Coronary artery (tissue), 2 donors: ENCODE measurements at places on chromosomes 5 and 9.

- DNase-seq: no peak
Observed at GRCh38 chr9:5560443-5561100, 50.2 kb downstream of the PDCD1LG2 start.

- no peak for DNase-seq
Observed at GRCh38 chr5:73678322-73678740, 52.3 kb downstream of the ARHGEF28 start.

- no peak for DNase-seq
Observed at GRCh38 chr5:140725799-140726471, 25.7 kb downstream of the ZMAT2 start.

DNA sequence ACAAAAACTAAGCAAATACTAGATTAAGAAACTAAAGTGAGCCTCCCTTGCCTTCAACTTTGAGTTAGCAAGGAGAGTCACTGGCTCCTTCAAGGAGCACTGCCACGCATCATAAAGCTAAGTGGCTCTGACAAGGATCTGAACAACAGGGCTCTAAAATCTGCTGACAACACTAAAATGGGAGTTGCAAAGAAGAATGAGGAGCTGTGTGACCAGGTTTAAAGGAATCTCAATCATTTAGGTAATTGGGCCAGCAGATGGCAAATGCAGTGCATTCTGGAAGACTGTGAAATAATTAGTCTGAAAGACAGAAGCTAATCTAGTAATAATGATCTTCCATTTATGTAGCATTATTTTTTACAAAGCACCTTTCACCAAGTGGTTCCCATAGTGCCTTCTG lies 297.0 kb upstream of the TAS2R1 start:
- no peak for DNase-seq

GRCh38 chr9:124855944-124856765 lies 2.9 kb downstream of the WDR38 start:
- peak; percentile 72 for DNase-seq

DNA sequence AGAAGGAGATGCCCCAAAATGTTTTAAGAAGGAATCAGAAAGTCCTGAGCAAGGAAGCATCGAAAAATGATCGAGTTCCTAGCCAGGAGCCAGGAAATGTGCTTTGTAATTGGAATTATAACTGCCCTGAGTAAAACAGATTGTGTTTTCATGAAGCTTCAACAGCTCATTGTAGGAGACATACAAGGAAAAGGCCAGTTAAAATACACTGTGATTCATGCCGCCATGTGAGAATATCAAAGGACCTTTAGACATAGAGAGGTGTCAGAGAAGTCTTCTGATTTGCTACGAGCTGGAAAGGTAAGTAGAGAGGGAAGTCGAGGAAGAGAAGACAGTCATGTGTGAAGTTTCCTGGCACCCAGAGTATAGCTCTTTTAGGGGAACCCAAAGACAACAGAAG lies 60.9 kb downstream of the NR3C1 start:
- no peak for DNase-seq

- DNase-seq: no peak
Observed at GRCh38 chr5:75651575-75652238, 40.5 kb downstream of the ANKDD1B start.

DNA sequence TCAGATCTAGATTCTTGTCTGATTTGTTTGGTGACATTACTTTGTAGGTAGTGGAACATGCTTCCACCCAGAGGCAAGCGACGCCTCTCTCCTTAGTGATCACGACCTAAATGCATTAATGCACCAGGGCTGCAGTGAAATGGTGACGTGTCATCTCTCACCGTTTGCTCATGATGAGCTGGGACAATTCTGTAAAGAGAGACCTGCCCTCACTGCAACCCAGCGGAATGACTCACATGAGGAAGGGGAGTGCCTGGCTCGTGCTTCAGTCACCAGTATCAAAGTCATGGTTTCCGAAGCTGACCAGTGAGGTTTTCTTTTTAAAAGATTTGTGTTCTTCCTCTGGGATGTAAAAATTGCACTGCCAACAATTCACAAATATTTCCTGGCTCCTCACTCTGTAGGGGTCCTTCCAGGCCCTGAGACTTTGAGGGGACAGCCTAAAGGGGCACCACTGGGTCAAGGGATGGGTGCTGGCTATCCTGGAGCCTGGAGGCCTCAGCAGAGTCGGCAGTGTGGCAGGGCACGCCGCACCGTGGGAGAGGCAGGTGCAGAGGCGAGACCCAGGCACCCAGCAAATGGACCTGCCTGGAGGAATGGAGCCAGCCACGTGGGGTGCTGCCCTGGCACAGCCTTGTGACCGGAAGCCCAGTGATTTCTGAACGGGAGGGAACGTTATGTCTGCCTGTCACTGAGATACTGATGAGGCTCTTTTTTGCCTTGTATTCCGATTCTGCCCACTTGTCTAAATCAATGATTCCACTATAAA lies 17.3 kb downstream of the QSOX2 start:
- DNase-seq: no peak

- DNase-seq: no peak
Observed at GRCh38 chr5:178227929-178228328, 4.7 kb downstream of the PHYKPL start.

GRCh38 chr9:98315067-98315453 lies 59.6 kb upstream of the TBC1D2 start:
- DNase-seq: no peak

GRCh38 chr9:110921705-110922104 lies 116.6 kb downstream of the LPAR1 start:
- DNase-seq: no peak

- DNase-seq: peak; percentile 73
Observed at GRCh38 chr5:44388321-44389089, 715 bp downstream of the FGF10 start.

DNA sequence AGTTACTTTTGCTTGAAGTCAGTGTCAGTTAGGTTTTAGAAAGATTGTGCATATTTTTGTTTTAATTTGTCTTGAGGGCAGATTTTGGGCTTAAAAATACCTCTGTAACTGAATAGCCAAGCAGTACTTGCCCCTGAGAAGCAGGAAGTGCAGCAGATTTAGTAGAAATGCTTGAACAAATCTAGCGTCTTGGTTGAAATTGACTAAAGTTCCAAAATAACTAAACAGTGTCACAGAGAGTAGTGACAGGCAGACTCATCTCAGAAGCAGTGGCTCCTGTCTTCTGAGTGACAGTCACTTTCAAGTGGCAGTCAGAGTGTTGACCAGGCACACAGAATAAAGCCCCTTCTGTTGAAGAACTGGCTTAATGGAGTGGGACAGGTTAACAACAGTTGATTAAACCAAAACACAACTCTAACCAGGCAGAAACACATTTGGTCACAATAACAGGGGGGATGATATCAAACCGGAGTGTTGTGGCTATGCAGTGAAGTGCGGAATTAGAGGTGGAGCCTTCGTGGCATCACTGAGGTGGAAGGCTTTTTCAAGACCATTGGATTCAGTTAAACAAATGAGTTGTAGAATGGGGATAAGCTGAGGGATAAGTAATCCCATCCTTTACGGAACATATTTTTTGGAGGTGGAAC lies 29.1 kb downstream of the TRIO start:
- no peak for DNase-seq

GRCh38 chr9:127349483-127350113 lies 47.4 kb upstream of the SLC2A8 start:
- DNase-seq: no peak

DNA sequence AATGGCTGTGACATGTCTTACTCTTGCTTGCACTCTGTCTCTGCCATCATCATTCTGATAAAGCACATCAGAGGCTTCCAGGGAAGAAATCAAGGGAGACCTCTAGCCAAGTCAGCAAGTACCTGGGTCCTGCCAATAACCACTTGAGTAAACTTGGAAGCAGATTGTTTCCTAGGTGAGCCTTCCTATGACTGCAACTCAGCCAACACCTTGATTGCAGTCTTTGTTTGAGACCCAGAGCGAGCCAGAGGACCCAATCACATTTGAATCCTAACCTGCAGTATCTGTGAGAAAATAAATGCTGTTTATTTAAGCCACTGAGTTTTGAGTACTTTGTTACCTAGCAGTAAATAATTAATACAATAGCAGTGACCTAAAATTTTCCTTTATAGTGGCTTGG lies 356.8 kb upstream of the CHD1 start:
- no peak for DNase-seq

DNA sequence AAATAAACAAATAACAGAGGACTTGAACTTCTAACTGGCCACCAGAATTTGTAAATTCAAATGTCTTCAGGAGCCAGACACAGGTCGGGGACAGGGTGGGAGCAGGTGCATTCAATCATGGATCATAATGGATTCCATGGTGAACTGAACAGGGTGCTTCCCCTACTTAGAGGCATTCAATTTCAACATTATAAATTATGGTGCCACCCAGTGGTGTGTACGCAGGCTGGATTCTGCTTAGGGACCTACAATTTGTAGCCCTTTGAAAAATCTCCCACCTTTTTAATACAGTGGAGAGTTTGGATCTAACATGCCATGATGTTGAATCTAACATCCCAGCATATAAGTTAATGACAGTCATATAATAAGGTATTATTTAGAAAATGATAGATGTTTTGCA lies 22.3 kb downstream of the KLF9 start:
- no peak for DNase-seq

GRCh38 chr9:137077010-137077747 lies at the start of gene UAP1L1:
TSS of gene UAP1L1 (plus strand) at chr9:137077517. CDS start at chr9:137077533, 16 bp downstream.
- no peak for DNase-seq

DNA sequence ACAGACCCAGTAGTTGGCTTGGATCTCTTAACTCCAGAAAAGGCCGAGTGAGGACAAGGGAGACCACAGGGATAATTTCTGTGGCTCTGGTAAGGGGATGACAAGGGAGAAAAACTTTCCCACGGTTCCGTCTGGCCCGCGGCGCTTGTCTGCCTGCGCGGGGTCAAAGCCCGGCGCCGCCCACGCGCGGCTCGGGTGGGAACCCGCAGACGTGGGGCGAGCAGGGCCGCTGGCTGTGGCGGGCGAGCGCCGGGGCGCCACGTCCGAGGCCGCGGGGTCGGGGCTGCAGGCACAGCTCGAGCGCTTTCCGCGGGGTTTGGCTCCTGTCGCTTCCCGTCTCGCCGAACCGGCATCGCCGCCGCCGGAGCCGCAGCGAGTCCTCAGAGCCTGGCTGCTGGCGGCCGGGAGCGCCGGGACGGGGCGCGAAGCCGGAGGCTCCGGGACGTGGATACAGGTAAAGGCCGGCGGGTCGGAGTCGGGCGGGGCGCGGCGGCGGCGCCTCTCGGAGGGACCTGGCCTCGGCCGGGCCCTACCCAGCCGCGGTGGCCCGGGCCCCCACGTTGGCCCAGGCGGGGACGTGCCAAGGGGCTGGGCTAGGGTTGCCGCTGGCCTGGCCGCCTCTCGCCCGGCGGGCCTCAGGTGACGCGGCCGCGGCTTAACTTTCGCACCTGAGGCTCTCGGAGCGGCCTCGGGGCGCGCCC lies at the start of gene RNF180:
TSS of gene RNF180 (plus strand) at position 344 of the 701 bp plus-strand sequence. CDS start 34,965 bp downstream, outside the sequence.
- DNase-seq: no peak

GRCh38 chr5:113058706-113059226 lies 82.2 kb downstream of the DCP2 start:
- peak; percentile 28 for DNase-seq

DNA sequence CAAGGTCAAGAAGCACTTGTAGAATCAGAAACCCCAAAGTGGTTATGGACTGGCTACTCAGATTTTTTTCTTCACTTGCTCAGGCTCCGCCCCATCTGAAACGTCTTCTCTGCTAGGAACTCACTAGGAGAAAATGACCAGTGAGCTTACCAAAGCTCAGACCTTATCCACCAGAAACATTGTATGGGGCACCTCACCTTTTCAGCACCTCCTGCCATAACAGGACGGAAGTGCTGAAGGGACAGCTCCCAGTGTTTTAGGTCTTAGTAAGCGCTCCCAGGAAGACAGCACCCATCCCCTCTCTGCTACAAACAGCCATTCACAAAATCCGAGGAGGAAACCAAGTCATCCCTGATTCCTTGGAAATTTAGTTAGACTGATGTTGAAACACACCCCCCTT lies 1.2 kb upstream of the GABRA1 start:
- DNase-seq: no peak

DNA sequence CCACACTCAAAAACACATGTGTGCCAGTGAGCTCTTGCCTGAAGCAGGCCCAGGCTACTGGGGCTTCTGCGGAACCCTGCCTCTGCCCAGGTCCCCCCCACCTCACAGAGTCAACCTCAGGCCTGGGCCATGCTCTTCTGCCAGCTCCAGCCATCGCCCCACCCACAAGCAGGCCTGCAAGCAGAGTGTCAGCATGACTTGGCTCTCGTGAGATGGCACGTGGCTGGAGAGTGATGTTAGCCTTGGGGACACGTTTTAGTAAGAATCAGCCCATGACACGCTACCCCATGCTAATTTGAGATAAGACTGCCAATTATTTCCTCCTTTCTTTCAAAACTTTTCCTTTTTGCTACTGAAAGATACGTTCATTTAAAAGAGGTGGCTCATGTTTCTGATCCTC lies 351.7 kb downstream of the IRX2 start:
- DNase-seq: no peak

GRCh38 chr5:68333649-68334552 lies 118.3 kb downstream of the PIK3R1 start:
- DNase-seq: no peak
